Right kidney (tissue), 9 donors: ENCODE measurements at places on chromosomes 4 and X.

- no peak for DNase-seq
These were observed 383.0 kb upstream of the TENM3 start for GRCh38 chr4:181860157-181860556.

DNA sequence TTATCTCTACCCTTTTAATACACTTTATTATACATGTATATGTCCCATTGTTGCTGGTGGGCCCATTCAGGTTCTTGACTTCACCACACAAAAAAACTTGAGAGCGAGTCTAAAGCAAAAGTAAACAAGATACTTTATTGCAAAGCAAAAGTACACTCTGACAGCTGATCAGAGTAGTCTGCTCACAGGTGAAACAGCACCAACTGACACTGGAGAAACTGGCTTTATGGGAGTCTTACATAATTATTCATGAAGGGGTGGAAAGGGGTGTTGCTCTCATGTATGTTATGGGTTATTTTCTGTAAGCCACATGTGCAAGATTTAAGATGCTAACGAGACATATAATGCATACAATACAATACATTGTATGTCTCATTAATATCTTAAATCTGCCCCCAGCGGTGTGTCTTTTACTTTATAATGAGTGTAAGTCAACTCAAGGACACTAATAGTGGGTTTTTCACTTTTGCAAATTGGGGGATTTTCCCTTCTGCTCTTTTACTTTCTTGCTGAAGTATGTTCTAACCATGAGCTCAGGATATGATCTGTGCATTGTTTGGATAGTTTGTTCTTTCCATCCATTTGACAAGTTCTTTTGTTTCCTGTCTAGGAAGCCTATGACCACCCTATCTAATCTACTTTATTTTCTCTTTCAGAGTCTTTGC lies 256.1 kb upstream of the ITM2A start:
- no peak for DNase-seq

- DNase-seq = no peak
These were observed 38.1 kb downstream of the SEC31A start for GRCh38 chr4:82852751-82853285.

DNA sequence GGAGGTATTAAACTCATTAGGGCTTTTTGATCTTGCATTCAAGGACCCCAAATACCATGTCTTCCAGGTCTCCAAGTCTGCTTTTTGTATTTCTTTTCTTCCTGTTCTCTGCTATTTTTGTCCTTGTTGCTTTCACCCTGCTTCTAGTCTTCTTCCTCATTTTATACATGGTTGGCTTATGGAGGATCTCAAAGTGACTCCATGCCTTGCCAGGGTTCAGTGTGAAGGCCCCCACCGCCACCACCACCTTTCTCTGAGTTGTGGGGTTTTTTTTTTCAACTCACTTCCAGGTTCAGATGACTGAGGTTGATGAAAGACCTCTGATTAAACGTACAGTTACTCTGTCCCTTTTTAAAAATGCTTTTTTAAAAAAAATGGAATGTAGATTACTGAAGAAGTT lies 96.3 kb downstream of the MAML3 start:
- no peak for DNase-seq

DNA sequence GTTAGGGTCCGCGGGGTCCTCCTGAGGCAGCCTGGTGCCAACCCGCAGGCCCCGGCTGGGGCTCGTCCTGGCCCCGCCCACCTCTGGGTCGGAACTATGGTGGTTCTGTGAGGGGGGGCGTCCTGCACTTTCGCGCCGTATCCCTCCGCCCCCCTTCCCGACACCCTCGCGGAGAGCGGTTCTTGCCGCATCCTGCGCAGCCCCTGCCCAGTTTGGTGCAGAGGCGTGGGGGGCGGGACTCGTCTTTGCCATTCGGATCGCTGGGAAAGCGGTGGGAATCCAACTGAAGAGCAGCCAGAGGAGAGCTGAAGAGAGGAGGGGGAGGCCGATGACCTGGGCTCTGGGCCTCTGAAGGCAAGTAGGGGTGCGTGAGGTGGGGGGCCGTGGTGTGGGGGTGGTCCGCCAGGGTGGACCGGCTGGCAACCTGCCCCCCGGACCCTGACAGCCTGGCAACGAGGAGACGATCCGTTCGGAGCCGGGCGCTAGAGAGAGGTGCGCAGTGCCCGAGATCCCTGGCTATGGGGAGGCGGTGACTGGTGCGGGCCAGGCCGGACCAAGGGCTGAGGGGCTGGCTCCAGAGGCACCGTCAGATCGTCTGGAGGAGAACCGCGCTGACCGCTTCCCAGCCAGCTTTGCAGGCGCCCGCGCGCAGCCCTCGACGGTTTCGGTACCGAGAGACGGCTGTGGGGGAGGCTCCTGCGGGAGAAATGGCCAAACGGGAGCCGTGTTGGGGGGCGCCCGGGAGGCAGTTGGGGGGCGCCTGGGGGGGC lies at the start of gene GPRASP1:
GPRASP1 (plus strand) TSS at position 242 of the 770 bp plus-strand sequence. CDS start 2,431 bp downstream, outside the sequence.
- DNase-seq = peak; percentile 71

DNA sequence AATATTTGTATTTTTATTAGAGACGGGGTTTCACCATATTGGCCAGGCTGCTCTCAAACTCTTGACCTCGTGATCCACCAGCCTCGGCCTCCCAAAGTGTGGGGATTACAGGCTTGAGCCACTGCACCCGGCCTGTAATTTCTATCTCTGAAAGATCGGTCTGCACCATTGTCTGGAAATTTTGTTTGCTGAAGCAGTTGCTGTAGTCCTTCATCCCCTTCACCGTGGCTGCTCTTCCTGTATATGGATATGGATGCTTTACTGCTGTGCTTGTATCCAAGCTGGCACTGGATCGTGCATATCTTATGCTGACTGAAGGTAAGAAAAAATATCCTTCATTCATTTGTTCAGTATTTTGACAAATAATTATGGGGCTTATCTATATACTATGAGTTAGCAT lies 338.4 kb upstream of the GNPDA2 start:
- no peak for DNase-seq

GRCh38 chr4:41525129-41525528 lies 12.8 kb upstream of the LIMCH1 start:
- no peak for DNase-seq
